ENCODE measurements at places on chromosomes 1 and 21.
A peak's percentile ranks its signal among the peaks of the same experiment; 100 is the strongest.

- DNase-seq, result no peak
These were observed 285.4 kb upstream of the USP24 start for GRCh38 chr1:55500601-55501000.

GRCh38 chr21:37475186-37475868 lies 108.8 kb downstream of the DYRK1A start:
- DNase-seq, result no peak

DNA sequence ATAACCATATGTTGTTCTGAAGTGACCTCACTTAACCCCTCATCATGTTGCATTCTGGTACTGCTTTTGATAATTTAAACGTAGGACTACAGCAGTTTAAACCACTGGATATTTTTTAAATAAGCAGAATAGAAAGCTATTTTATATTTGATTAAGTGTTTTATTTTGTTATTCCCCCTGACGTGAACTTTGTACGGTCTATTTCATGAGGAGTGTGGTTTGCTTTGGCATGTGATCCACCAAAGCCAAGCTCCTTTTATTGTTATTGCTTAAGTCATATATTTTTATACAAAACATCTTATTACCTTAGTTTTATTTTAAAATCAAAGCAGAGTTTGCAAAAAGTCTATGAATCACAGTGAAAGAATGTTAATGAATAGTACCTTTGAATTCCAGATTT lies 101.4 kb upstream of the L1TD1 start:
- DNase-seq, result no peak

- DNase-seq, result no peak
These were observed 31.6 kb upstream of the IL20 start for GRCh38 chr1:206833801-206834200.

GRCh38 chr1:154975409-154976059 lies 1.1 kb downstream of the CKS1B start:
- DNase-seq, result no peak

DNA sequence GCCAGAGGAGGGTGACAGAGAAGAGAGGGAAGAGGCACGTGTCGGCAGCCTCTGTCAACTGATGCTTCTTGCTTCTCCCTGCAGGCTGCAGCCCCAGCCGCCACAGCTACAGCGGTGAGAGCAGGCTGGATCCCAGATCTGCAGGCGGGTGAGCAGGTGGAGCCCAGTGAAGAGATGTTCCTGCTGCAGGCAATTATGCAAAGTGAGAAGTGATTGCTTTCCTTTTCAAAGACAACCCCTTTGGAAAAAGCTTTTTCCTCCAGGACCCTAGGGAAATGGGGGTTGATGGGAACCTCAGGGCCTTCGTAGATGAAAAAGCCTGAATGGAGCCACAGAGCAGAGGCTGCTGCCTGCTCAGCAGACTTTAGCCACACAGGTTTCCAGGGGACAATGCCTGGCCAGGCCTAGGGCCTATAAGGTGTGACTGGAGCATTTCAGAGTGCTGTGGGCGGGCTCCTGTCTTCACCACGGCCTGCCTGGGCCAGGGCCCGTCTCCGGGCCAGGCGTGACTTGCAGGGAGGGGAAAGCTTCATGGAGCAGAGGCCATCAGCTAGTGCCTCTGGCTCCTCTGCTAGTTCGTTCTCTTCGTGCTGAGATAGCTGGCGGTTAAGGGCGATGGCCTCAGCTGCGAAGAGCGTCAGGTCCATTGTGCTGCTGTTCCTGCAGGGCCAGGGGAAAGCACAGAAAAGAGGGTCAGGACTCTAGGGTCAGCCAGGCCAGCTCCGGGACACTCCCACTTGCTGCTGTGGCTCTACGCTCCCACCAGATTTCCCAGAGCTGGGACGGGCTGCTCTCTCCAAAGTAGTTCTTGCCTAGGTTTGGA lies 6.9 kb upstream of the KNCN start:
- peak; percentile 92 for DNase-seq

GRCh38 chr1:18684303-18684702 lies 53.7 kb downstream of the PAX7 start:
- DNase-seq, result no peak

DNA sequence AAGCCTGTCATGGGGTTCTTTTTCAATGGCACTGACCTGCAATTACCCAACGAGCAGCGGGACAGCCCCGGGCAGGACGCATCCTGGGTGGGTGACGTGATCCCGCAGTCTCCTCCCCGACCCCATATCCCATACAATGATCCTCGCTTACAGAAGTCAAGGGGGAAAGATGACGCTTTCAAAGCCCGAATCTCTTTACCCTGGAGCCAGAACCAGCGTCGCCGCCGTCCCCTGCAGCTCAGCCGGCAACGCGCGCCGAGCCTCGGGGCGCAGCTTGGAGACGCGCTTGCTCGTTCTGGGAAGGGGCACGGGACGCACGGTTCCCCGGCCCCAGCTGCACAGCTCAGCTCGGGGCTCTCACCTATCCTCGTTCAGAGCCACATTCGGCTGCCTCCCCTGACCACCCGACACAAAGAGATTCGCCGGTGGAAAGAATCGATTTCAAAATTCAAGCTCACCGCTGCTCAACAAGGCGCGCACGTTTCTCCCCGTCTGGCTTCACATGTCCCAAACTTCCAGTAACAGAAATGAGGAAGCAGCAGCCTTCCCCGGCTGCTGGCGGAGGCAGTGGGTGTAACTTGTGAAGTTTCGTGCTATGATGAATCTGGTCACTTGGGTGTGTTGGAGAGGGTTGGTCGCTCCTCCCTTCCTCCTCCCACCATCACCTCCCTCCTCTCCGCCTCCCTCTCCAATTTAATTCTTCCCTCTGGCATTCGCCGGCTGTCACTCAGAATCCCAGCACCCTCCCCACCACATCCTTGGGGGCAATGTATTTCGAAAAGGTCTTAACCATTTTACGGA lies at the start of gene TIAM1:
Gene TIAM1 (minus strand): TSS at position 582 of the 801 bp plus-strand sequence. CDS start 77,289 bp downstream, outside the sequence.
- peak; percentile 33 for DNase-seq

DNA sequence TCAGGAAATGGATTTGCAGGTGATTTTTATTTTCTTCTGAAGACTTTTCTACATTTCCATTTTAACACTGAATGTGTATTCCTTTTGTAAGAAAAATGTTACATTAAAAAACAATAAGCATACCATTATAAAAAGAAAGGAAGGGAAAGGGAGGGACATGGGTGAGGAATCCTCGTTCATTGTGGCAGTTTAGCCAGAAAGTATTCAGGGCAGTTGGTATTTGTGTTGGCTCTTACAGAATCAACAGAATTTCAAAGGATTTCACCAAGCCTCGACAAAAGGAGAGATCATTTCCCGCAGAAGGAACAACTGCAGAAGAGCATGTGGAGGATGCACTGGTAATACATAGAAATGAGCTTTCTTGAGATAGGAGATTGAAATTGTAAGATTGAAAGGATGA lies 35.0 kb downstream of the PLD5 start:
- DNase-seq, result no peak

GRCh38 chr21:14824126-14824525 lies 240.7 kb downstream of the NRIP1 start:
- DNase-seq, result no peak

GRCh38 chr1:88029899-88030298 lies 654.2 kb upstream of the PKN2 start:
- DNase-seq, result no peak

GRCh38 chr21:41831866-41832595 lies 47.1 kb downstream of the PRDM15 start:
- no peak for DNase-seq

GRCh38 chr1:184860985-184861754 lies 106.5 kb upstream of the EDEM3 start:
- DNase-seq, result no peak

DNA sequence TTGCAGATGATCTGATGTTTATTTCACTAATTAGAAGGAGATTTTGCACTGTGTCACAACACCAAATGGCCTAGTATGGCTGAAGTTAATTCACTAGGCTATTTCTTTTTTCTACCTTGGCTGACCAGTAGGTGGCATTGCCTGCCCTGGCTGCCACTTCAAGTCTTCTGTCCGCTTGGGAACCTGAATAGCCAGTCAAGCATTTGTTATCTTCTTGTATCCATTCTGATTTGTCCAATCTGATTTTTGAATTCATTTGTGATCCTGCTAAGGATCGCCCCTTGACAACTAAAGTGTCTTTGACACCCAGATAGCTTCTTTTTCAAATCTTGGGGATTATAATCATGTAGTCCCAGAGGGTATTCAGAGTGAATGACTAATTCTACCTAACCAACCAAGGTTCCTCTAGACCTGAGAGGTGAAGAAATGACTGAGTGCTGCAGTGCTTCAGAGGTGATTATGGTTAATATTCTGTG lies 99.4 kb downstream of the GIPC2 start:
- no peak for DNase-seq

GRCh38 chr21:37984416-37984815 lies 68.2 kb upstream of the KCNJ6 start:
- DNase-seq, result no peak

DNA sequence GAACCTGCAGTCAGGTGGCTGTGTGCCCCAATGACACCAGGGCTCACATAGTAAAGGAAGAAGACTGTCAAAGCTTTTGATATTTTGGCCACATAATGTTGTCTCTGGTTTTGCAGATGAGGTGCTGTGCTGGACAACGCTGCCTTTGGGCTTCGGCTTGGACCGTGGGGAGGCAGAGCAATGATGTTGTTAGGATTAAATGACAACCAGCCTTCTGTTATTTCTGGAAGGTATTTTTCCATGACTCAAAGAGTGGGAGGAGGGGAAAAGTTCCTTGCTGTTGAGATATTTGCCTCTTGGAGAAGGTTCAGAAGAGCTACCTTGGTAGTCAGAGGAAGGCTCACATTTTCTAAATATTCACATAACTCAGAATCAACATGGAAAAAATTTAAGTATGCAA lies 187.3 kb upstream of the GALNT2 start:
- DNase-seq, result peak; percentile 43

GRCh38 chr1:42143896-42144710 lies 9.1 kb upstream of the GUCA2B start:
- DNase-seq, result no peak

GRCh38 chr21:25169370-25169769 lies 437.9 kb downstream of the MRPL39 start:
- DNase-seq, result no peak

DNA sequence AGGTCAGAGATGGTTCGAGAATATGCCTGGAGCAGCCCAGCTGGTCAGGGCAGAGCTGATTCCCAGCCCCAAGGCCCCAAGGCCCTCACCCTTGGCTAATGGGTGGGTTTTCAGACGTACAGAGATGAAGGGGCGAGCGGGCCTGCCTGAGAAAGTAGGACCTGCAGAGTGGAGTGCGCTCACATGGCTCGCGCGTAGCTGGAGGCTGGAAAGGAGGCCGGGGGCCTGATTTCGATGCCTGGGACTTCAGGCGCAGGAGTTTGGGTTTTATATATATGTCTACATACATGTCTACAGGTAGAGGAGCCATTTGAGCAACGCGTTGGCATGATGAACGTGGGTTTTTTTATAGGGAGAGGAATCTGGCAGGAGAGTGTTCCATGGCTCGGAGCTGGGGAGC lies 8.9 kb downstream of the COQ8A start:
- no peak for DNase-seq

DNA sequence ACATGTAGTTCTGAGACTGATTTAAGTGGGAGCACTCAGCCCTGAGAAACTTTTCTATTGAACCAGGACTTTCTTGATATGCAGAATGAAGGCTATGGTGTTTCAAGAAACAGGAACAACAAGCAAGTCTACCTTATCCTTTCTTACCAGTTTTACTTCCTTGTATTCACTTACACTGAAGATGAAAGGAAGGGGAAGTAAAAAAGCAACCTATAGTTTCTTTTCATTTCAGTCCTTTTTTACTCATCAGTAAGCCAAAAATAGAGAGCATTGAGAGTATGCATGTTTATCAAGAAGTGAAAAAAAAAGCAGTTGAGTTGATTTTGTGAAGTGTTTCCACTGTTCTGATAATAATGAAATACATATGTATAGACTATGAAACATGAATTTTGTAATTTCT lies 1010.3 kb downstream of the AMY1C start:
- DNase-seq, result no peak

DNA sequence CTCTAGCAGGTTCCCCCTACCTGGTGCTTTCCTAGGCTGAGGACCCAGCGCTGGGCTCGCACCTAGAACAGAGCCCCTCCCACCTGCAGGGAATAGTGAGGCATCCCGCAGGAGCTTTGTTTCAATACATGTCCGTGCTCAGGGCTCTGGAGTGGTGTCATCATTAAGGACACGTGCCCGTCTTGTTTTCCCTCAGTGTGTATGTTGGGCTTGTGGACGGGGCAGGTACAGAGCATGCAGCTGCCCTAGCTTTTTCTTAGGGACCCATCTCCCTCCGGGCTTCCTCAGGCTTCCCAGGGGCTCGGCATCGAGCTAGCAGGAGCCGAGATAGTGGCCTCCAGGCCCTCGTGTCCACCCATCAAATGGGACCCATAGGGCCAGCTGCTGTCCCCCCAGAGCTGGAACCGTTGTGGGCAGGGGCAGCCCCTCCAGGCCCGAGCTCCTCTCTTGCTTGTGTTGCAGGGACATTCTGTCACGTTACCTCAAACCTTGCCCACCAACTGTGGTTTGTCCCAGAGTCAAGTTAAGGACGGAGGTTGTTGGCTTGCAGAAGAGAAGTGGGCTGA lies 3.9 kb downstream of the TMEM201 start:
- no peak for DNase-seq

- no peak for DNase-seq
These were observed 228.9 kb upstream of the RGS18 start for GRCh38 chr1:191929383-191929782.

GRCh38 chr1:51231120-51231519 lies 5.0 kb upstream of the RNF11 start:
- no peak for DNase-seq

DNA sequence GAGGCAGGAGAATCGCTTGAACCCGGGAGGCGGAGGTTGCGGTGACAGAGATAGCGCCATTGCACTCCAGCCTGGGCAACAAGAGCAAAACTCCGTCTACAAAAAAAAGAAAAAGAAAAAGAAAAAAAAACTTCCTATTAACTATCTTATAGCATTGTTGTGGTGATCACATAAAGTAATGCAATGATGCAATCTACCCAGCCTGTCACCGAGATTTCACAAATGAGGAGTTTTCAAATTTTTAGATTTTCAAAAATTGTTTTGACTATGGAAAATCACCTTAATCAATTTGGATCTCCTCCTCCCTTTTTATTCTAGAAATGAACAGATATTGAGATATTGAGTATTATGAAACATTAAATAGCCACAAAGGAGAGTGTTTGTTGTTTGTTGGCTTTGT lies 8.0 kb downstream of the FMO5 start:
- no peak for DNase-seq

DNA sequence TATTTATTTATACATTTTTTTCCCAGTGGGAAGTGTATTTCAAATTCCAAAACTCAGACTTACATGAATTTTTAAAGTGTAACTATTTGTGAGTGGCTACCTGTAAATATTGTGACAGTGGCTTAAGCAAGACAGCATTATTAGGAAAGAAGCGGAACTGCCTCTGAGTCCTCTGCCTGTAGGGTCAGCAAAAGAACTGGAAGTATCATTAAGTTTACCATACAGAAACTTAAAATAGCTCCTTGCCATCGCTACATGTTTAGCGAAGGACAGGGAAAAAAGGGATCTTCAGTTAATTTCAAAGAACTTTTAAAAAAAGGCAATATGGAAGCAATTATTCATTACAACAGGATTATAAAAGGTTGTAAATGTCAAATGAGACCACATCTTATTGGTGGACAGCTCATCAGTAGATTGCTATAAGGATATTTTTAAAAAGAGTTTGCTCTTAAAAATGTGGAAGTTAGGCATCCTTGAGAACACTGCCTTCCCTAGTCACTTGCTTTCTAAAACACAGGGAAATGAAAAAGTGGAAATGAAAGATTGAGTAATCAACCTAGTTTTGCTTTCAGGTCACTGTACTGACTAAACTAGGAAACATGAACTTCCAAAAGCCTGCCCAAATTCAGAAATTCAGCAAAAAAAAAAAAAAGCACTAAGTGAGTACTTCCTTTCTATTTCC lies 39.2 kb downstream of the NSL1 start:
- no peak for DNase-seq

GRCh38 chr1:66405061-66405460 lies 128.9 kb upstream of the SGIP1 start:
- no peak for DNase-seq
